ENCODE measurements at places on chromosomes 5 and 9.

DNA sequence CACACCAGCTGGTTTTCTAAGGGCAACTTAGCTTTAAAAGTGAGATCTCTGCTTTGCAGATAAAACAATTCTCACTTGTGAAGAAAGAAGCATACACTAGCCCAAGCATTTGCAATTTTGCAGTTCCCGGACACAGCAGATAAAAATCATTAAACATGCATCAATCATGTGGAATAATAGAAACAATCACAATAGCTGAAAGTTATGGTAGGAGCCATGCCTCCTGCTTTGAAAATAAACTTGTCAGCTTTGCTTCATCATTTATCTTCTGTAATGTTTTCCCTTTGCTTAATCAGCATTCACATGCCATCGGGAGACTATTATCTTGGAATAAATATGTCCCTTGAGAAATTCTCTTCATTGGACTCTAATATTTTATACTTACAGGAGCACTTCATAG lies 60.3 kb upstream of the DAB2 start:
- no peak for DNase-seq

- no peak for DNase-seq
Measured at GRCh38 chr5:132094393-132095076, 20.9 kb downstream of the CSF2 start.

- no peak for DNase-seq
Measured at GRCh38 chr9:84151236-84151635, 170.6 kb downstream of the RMI1 start.

DNA sequence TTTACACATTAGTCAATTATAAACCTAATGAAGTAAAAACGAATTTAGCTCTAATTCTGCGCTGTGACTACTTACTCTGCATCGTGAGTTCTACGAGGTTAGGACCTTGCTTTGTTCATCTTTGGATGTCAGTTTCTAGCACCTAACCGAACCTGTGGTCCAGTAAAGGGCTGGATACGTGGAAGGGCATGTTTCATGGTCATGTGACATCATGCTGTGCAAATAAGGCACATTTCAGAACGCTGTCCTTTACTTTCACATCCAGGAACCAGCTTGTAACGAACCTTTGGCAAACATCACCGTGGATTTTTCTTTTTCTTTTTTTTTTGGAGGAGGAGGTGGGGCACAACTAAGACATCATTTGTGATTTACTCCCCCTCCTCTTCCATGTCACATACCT lies 15.0 kb downstream of the BASP1 start:
- DNase-seq: no peak

- DNase-seq: no peak
Measured at GRCh38 chr9:76617497-76618175, 146.6 kb upstream of the PCA3 start.

DNA sequence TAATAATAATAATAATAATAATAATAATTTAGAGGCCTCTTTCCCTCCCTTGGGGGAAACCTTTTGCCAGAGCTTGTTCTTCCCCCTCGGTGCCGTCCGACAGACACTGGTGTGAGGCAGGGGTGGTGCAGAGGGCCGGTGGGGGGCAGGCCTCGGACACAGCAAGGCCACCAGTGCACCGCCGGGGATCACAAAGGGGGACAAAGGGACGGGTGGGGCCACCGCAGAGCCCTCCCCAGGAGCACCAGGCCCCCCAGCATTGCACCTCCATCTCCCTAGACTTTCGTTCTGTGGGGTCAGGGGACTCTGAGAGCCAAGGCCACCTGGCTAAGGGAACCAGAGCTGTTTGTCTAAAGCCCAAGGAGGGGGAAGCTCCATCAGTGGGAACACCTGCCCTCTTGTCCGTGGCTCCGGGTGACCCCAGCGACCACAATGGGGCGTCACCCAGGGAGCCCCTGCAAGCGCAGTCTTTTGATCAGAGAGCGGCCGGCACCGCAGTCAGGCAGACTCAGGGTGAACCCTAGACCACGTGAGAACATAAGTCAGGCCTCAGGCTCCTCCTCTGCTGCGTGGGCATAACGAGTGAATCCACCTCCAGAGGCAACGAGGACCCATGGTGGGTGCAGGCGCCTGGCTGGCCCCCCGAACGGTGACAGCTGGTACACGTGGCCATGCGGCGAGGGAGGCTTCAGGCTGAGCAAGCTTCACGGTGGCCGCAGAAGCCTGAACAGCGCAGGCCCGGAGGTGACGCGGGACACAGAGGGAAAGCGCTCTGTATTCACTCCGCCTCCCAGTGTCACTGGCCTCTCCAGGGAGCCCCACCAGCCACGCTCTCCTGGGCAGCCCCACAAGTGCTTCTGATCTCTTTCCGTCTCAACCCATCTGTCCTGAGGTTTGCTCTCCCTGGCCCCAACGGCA lies 12.0 kb upstream of the QSOX2 start:
- no peak for DNase-seq

DNA sequence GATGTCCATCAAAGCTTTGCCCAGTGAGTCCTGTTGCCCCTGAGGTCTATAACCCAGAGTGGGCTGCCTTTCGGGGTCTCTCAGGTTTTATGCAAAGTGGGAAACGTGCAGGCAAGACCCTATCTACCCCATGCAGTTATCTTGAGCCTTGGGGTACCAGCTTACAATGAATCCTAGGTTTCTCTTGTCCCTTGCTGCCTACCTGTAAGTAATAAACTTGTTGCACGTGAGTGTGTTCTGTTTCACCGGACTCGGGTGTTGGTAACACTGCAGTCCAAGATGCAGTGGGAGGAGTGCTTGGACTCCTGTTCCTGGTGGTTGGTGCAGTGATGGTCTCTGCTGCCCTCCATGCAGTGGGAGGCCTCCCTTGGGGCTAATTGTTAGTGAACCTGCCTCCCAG lies 85.6 kb upstream of the ALDH1B1 start:
- DNase-seq: no peak

DNA sequence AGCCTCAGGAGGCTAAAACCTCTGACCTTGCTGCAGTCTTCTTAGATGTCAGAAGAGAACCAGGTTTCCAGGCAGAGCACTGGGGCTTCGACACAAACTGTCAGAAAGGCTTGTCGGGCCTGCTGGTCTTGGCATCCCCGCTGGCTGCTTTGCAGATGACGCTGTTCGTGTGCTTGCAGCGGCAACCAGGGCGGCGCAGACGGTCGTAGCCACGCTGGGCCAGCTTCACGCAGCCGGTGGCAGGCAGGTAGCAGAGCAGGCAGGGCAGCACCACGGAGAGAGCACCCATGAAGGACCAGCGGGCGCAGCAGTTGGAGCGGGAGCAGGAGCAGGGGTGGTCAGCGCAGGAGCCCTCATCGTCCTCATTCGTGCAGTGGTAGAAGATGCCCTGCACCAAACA lies 10.7 kb downstream of the SPRY4 start:
- DNase-seq: no peak

DNA sequence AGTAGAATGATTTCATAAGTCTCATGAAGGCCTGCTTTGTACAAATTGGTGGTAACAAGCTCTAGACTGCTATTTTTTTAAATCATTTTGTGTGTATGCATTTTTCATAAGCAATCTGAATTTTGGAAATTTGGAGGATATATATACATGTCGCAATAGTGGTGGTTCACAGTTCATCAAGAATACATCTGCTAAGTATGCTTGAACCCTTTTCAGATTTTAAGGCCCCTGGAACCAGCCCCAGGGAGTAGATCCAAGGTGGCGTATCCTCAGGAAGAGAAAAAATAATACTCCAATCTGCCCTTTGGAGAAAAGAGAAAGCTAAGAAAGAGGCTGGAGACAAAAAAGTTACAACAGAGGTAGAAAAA lies 141.6 kb downstream of the HINT1 start:
- no peak for DNase-seq

DNA sequence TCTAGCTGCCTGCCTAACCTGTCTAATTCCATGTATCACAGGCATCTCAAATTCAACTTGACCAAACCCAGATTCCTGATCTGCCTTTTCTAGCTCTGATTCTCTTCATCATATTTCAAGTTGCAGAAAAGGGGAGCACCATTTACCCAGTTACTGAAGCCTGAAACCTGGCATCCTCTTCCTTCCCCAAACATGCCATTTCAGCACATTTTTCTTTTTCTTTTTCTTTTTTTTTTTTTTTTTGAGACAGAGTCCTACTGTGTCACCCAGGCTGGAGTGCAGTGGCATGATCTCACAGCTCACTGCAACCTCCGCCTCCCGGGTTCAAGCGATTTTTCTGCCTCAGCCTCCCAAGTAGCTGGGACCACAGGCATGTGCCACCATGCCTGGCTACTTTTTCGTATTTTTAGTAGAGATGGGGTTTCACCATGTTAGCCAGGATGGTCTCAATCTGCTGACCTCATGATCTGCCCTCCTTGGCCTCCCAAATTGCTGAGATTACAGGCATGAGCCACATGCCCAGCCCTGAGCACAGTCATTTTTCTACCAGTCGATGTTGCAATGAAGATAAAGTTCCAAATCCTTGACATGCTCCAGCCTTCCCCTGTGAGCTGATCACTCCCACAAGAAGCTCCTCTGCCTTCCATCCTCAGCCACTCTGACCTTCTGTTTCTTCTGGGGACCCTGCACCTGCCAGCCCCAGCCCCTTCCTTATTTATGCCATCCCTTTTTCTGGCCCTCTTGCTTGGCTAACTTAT lies 32.2 kb downstream of the ACER2 start:
- no peak for DNase-seq

DNA sequence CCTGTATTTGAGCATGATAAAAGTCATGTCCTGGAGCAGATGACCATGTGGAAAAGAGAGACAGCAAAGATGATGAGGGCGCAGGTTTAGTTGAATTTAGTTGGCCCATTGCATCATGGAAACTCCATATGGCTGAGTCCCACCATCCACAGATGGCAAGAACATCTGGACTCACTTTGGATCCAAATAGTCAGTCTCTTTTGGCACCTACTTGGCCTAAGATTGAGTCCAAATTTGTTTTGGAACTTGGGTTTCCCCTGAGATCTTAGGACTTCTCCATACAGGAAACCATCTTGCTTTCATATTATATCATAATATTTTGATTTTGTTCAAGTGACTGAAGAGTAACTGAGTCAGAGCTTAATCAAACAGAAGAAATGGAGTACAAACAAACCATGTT lies 217.5 kb downstream of the DRD1 start:
- DNase-seq: no peak

- DNase-seq: no peak
Measured at GRCh38 chr5:125034331-125034730, 287.9 kb upstream of the ZNF608 start.

- DNase-seq: peak; percentile 47
Measured at GRCh38 chr5:35153375-35153932, 76.8 kb downstream of the PRLR start.

GRCh38 chr5:154844809-154845208 lies 5.6 kb downstream of the FAXDC2 start:
- DNase-seq: no peak

DNA sequence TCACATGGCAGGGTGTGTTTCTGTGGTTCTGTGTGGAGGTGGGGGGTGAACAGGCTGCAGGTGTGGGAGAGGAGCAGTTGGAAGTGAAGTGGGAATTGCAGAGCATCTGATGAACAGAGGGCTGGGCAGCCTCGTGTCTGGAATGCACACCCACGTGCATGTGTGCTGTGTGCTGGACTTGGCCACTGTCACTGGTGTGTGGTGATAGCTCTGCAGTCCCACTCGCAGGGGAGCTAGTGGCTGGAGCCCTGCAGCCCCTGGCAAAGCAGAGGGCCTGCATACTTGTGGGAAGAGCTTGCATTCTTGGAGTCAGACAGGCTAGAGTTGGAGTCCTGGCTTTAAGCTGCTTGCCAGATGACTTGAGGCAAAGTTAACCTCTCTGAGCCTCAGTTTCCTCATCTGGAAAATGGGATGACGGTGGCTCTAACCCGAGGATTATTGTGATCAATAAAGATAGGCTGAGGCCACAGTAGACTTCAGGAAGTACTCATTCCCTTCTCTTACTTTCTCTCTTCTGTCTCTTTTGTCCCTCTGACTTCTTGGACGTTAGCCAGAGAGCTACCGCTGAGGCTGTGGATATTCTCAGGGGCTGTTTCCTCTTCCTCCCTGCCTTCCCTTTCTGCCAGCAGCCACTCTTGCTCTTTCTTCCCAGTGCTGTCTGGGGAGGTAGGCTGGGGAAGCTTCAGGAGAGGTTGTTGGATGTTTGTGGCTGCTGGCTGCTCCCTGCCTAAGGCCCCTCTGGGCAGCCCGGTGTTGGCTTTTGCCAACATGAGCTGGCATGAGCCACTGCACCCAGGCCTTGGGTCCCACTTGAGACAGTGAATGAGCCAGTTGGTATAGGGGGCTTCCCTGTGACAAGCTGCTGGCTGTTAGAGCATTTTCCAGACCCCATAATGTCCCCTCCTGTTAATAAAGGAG lies 18.3 kb downstream of the PSAT1 start:
- DNase-seq: no peak

DNA sequence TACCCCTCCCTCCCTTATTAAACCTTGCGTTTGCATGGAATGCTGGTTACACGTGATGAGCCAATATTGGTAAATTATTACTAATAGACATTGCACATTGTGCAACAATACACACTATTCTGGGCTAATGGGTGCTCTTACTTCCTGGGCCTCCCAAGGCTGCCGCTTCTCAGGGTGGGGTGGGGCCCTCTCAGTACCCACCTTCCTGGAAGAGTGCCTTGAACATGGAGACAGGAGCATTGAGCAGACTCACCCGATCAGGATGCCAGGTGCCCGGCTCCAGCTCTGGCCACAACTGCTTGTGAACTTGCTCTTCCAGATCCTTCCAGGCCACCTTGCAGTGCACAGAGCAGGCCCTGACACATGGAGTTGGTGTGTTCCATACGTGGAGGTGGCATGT lies 24.7 kb upstream of the CEP72 start:
- no peak for DNase-seq

- no peak for DNase-seq
Measured at GRCh38 chr9:134764473-134765269, 115.9 kb upstream of the FCN2 start.

DNA sequence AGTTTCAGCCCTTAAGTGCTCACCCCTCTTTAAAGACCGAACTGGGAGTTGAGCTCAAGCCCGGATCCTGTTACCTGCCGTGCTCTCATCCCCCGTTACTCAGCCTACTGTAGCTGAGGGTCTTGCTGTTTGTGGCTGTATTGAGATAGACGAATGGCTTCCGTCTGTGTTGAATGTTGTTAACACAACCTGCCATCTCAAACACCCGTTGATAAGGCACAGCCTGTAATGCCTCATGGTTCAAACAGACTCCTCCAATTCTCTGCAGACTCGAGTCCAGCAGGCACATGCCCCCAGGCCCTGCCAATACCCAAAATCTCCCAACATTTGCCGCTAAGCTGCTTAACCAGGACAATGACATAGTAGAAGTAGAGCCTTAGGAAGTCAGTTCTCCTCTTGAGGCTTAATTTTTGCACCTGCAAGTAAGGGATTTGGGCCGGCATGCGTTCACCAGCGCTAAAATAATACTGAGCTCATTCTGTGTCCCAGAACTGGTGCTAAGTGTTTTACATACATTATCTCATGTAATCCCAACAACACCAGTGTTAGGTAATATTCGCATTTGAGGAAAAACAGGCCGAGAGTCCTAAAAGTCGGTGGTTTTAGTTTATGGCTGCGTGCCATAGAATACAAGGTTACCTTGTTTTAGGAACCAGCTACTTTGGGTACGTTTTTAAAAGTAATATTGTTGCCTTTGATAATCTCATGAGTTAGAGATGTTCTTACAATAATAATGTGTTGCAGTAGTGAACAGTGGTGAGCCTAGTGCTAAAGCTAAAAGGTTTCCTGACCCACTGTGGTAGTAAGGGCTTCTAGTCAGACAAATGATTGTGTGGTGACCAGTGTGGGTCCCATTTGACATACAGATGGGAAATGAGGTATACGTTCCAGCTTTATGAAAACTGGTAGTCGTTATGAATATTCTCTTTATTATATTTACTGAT lies 1.5 kb upstream of the RFX3 start:
- peak; percentile 70 for DNase-seq

- no peak for DNase-seq
Measured at GRCh38 chr5:43309122-43309521, 4.1 kb downstream of the HMGCS1 start.
